ENCODE measurements at places on chromosomes 12 and 14.
A peak's percentile ranks its signal among the peaks of the same experiment; 100 is the strongest.

DNA sequence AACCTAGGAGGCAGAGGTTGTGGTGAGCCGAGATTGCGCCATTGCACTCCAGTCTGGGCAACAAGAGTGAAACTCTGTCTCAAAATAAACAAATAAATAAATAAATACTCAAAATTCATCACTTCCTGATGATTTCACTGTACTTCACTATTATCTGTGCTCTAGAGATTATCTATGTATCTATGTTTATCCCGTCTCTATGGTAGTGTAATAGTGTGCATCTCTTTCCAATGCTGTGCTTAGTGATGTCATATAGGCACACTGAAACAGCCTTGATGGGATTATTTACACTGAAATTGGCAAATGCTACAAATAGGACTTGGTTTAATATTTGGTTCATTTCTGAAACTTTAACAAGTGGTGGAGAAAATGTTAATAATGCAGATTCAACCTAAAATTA, 6.5 kb downstream of the CAPS2 start:
- no peak for DNase-seq

DNA sequence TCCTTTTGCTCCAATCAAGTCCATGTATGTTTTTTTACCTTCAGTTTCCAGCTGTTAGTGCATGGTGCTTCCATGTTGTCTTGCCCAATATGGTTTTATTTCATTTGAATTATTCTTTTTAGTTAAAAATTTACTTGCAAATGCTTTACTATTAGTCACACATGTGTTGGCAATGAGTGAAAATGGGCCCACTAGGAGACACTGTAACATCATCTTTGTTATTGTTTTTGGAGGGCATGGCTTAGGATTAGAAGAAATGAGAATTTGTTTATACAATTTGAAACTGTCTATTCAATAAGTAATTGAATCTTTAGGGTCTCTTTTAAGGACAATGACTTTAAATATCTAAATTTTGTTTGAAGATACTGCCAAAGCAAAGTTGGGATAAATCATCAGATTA, 133.7 kb downstream of the BRMS1L start:
- DNase-seq = no peak

DNA sequence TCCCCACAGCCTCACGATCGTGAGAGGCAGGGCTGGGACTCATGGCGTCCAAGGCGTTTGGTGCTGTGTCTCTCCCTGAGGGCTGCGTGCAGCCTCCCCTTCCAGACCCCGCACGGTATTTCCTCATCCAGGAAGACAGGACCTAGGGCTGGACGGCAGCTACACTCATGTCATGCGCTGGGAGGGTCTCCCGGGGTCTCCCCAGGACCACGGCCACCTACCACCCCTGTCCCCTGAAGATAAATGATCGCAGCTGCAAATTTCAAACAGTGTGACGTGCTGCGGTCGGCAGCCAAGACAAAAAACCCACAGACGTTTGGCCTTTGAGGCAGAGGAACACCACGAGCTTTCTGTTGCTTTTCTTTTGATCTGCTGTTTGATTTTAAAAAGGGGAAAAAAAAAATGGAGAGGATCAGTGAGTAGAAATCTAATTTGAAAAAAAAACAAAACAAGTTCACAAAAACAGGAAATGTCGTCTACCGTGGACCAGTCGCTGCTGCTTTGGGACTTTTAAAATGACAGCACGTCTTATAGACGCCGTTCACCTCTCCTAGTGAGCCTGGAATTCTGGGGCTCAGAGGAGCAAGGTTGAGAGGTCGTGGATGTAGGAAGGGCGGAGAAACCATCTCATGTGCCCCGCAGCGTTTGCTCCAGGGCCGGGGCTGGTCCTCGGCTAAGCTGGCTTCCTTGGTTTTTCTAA, 237.6 kb downstream of the SLC41A2 start:
- peak; percentile 87 for DNase-seq

GRCh38 chr12:103748002-103748401, 93.0 kb downstream of the NT5DC3 start:
- DNase-seq = no peak

GRCh38 chr12:58372298-58372697, 430.9 kb downstream of the ATP23 start:
- DNase-seq = no peak

GRCh38 chr14:50116181-50116956, at the start of gene VCPKMT:
Gene VCPKMT (minus strand): TSS chr14:50116572. CDS start chr14:50116552, 20 bp downstream.
- DNase-seq = peak; percentile 96

- DNase-seq = peak; percentile 31
Measured at GRCh38 chr12:120264086-120264903, 1.2 kb downstream of the PXN start.

DNA sequence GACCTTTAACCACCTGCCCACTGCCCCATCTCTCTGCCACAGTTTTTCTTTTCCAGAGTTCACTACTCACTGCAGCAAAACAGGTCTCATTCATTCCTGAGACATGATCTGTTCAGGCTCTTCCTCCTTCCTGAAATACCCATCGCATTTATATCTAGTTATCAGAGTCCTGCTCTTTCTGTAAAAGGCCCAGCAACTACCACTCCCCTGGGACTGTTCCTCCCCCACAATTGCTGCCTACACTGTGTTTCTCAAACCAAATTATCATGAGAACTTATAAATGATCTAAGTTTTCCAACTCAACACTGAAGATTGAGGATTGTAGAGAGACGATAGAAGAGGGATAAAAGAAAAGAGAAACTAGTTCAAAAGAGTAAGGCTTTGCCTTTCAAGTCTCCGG, 40.8 kb upstream of the EPS8 start:
- no peak for DNase-seq

DNA sequence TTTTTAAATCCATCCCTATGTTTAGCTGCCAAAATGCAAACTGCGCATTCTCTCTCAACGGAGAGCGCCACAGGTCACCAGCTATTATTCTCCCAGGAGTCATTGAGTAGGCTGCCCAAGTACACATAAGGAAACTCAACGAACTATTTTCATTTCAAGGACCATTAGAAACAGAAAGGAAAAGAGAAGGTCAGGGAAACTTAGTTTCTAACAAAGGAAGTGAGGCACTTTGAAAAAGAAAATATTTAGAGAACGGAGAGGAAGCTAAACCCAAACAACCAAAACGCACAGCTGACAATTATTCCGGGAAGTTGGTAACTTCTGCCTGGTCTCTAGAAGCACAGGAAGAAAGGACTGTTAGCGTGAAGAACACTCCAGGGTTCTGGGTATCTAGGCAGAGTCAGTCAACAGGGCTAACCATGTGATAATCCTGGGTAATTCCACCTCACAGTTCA, 23.5 kb downstream of the GPHB5 start:
- no peak for DNase-seq

- DNase-seq = no peak
Measured at GRCh38 chr14:23020143-23021128, 10.5 kb upstream of the C14orf93 start.

- no peak for DNase-seq
Measured at GRCh38 chr12:107594995-107595394, 90.6 kb upstream of the PWP1 start.

GRCh38 chr12:45309836-45310626, 94.1 kb downstream of the ANO6 start:
- no peak for DNase-seq

DNA sequence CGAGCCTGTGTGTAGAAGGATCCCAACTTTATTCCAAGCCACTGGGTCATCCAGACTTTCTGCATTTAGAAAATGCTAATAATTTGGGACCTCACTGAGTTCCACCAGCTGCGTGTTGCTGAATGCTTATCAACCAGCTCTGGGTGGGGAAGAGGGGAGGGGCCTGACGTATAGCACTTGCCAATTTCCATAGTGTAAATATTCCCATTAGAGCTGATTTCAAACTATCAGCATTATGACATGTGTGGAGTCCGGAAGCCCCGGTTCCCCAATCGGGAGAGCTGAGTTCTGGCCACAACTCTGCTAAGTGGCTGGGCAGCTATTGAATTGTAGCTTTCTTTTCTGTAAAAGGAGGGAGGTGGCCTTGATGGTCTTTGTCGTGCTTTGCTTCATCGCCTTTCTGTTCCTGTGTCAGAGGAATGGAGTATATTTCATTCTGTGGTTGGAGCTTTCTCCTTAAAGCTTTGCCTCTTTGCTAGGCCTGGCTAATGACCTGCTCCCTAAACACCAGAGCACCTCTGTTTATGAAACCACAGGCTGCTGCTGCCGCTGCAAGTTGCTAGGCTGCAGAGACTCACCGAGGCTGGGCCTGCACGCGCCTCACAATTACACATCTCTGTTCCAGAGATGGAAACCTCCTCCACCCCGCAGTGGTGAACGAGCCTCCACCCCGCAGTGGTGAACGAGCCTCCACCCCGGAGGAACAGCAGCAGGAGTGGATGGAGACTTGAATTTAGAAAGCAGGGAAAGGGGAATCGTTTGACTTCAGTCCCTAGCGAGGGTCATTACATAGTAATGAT, 7.7 kb upstream of the BCL7A start:
- DNase-seq = no peak

DNA sequence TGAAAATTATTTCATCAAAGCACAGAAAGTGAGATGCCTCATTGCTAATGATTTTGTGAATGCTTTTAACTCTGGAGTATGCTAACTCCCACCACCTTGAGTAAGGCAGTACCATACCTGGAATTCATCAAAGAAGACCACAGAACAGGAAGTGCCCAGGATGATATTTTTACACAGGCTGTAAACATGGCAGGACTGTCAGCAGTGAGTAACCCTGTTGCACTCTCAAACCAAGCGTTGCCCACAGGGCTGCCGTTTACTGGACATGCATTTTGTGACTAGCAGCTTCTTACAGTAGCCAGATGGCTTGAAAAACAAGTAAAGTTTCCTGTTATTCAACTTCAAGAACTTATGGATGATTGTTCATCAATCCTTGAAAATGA, 42.4 kb downstream of the RALGAPA1 start:
- DNase-seq = peak; percentile 45

- no peak for DNase-seq
Measured at GRCh38 chr12:9992296-9992695, 6.6 kb downstream of the CLEC1B start.

GRCh38 chr12:16844875-16845274, 238.9 kb upstream of the LMO3 start:
- no peak for DNase-seq

GRCh38 chr12:28086521-28087155, 103.6 kb upstream of the CCDC91 start:
- DNase-seq = no peak

DNA sequence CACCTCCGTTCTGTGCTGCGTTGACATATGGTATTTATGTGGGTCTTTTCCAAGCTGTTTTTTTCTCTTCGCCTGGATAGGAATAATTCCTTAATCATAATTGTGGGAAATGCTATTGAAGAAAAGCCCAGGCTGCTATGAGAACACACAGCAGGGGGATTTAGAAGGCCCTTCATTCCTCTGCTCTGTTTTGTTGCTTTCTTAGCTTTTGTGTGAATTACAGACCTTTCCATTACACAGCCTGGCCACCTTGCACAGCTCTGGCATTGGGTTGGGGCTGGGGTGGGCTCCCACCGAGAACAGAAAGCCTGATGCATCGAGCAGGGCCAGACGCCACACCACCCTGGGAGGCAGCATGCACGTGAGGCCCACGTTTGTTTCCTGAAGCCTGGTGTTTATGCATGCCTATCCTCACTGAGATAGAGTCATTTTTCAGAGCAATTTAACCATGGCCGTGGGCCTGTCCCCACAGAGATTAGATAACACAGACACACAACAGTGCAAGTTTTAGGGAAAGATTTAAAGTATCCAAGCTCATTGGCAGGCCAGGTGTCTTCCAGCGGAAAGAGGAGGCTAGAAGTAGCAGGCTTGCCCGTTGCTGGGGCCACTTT, 287.6 kb upstream of the PWP1 start:
- DNase-seq = no peak

DNA sequence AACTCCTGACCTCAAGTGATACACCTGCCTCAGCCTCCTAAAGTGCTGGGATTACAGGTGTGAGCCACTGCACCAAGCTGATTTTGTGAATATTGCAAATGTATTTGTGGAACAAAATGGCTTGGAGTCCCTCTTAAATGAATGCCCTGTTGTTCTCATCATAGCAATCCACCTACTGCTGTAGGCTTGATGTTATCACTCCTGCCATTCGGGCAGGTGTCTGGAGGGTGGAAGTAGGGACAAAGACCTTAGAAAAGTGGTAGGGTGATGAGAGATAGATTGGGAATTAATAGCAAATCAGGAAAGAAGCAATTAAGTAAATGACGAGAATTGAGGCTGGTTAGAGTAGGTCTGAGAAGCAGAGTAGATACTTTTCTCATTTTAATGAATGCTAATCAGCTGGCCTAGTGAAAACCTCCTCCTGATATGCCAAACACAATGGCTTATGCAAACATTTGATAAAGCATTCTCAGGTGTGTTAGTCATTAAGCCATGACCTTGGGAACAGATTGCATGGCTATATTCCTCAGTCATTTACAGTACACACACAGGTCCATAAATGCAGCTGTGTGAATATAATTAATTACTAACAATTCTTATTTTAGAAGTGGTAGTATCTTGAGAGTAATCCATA, 60.5 kb upstream of the USP44 start:
- no peak for DNase-seq

DNA sequence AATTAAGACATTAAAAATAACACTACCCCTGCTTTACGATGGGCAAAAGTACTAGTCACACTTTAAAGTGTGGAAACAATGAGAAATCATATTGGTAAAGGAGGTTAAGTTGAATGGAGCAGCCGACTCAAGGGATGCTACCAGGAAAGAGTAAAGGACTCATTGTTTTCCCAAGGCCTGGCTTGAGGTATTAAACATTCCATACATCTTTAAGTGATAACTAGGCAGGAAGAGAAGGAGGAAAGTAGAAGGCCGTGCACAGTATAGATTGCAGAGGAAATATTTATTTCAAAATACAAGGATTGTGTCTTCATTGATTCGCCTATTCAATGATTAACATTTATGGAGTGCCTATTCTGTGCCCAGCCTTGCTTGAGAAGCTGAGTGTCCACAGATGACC, 20.6 kb upstream of the YARS2 start:
- DNase-seq = no peak

DNA sequence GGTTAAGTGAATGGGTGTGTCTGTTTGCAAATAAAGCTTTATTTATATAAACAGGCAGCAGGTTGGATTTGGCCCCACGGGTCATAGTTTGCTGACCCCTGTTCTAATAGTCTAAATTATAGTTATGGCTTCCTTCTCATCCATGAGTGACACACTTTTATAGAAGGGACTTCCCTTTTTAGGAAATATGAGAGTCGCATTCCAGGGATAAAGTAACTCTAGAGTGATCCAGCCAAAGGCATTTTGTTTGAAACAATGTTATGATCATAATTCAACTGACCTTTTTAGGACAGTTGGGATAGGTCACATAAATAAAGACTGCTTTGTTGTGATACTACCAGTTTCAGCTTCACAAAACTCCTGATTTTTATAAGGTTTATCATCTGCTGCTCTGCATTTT, 87.9 kb downstream of the ALX1 start:
- no peak for DNase-seq

- DNase-seq = no peak
Measured at GRCh38 chr12:19596434-19597166, 157.3 kb downstream of the AEBP2 start.

GRCh38 chr12:119671070-119671469, 3.1 kb downstream of the PRKAB1 start:
- DNase-seq = no peak

DNA sequence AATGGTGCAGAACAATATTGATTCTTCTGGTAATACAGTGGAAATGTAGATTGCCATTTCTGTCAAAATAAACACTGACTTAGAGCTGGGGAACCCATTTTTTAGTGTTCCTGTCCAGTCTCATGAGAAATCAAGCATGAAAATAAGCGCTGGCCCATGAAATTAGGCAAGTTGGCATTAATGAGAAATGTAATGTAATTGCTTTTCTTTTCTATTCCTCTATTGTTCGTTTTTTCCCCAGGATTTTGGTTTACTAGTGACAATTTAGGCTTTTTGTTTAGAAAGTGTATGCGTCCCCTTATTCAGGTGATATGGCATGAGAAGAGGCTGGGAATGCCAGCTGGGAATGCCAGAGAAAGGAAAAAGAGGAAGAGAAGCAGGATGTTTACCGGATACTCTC, 64.4 kb upstream of the KICS2 start:
- no peak for DNase-seq
